ENCODE measurements at places on chromosomes 5 and 9.
A peak's percentile ranks its signal among the peaks of the same experiment; 100 is the strongest.

- no peak for DNase-seq
Observed at GRCh38 chr5:113085880-113086409, 109.3 kb downstream of the DCP2 start.

- no peak for DNase-seq
Observed at GRCh38 chr5:5302201-5302600, 120.3 kb upstream of the ICE1 start.

DNA sequence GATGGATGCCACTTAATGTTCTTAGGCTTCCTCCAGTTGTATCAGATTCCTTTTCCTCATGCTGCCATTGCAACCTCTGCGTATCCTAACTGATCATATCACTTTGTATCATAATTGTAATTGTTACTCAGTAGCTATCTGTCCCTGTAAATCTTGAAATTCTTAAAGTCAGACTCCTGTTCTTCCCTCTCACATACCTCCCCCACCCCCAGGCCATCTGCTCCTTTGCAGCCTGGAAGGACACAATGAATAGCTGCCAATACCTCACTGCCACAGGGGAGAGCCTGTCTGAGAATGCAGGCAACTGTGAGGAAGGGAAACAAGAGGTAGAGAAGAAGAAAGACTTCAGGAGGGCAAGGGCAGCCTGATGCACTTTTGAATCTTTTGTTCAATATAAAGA, 228.5 kb downstream of the ENC1 start:
- no peak for DNase-seq

DNA sequence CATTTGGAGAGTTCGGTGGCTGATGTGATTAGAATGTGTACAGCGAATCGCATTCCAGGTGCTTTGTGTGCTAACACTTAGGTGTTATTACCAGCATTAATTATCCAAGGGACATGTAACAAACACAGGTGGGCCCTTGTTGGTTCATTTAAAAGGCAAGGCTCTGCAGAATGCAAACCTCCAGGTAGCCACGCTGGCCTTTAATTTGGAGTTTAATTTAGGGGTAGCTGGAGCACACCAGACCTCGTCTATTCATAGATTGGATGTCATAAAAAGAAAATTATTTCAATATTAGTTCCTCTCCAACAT, 191.1 kb downstream of the MAT2B start:
- no peak for DNase-seq

- no peak for DNase-seq
Observed at GRCh38 chr9:20340511-20340861, 281.8 kb downstream of the MLLT3 start.

DNA sequence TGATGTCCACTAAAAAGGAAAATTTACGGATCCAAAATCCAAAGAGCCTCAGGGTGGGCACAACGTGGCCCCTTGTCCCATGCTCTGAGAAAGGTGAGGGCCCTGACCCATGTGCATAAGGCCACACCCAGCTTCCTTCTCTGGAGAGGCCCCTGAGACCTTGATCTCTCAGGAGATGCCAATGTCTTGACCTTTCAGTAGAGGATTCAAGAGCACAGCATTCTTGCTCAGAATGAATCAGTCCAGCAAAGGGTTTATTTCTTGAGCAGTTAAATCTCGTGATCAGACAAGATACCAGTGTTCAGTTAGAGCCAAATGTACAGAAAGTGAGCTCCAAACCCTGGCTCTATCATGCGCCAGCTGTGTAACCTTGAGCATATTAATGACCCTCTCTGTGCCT, 115.9 kb upstream of the DAPK1 start:
- no peak for DNase-seq

DNA sequence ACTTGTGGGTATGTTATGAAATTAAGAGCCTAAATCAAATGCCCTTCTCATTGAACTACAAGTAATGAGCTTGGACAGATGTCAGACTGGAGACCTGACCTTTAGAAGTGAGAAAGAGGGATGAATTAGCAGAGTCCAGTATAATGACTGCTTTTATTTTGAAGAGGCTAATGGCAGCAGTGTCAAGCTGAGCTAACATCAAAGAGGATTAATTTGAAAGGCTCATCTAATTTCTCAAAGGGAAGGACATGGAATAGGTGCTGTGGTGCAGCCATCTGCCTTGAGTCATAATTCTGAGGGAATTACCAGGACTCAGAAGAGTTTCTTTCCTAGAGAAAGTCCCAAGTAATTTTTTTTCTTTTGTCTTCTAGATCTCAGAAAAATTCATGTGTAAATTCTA, 57.6 kb downstream of the FAM81B start:
- DNase-seq: no peak

GRCh38 chr9:95952471-95952870, 77.0 kb downstream of the ERCC6L2 start:
- DNase-seq: no peak

GRCh38 chr5:95861221-95861863, 38.8 kb upstream of the GLRX start:
- DNase-seq: no peak

DNA sequence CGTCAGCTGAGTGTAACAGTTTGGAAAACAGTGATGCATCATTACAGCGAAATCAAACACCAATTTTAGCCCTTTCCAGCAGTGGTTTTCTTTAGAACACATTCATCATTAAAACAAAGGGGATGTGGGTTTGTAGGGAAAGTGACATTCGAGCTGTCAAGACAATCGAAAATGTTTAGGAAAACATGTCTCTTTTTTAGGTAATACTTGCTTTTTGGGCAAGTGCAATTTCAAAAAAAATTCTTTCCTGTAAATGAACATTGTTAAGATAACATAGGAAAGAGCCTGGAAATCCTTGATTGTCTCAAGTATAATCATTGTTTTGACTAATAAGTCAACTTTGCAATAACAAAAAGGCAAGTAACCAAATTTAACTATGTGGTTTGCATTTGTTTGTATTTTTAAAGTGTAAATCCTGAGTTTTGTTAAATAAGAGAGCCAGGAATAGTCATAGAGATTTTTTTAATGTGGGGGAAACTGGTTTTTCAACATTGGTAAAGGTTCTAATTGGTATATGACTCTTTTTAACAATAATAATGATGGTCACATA, 182.5 kb downstream of the TTLL11 start:
- no peak for DNase-seq

DNA sequence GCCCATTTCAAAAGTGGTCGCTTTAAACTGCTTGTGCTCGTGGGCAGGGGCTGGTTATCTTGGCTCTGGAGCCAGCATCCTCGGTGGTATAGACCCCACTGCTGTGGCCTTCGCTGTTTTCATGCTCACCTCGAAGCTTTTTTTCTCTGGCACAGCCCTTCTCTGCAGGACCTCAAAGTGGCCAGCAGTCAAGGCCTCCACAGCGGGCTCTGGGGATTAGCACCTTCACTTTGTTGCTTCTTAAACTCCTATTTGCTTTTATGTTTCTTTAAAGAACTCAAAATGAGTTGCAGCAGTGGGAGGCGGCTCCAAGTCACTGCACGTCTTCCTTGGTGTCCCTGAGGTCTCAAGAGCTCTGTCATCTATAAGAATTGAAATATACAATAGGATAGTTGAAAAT, 165.1 kb downstream of the CACNA1B start:
- DNase-seq: no peak

DNA sequence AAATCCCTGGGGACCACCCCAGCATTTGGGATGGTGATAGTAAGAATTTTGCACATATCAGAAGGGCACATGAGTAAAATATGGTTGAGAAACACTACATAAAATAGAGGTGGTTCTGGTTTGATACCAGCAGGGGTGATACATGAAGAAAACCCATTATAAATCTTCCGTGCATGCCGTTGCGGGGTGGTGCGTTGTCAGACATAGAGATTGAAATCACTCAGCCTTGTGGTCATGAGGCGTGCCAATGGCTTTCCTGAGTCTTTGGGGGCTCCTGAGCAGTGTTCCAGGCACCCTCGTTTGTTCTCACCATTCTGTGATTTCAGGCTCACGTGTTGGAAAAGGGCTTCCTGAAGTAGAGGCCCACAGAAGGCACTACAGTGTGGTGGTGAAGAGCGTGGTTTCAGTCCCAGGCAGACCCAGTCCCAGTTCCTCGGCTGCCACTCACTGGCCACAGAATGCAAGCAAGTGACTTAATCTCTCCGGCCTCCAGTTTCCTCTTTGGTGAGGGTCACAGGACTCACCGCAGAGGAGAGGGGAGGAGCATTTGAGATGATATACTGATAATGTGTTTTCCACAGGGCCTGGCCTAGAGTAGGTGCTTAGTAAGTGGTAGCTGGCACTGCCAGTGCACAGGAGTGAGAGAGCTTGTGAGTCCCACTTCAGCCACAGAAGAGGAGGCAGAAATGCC, 20.5 kb upstream of the GLRX start:
- DNase-seq: peak; percentile 75

All from CD4-positive, alpha-beta T cell treated with Interleukin-21 for 1 hour (primary cell).